ENCODE measurements at places on chromosomes 2 and 18.

GRCh38 chr2:20823917-20824316 lies 1.0 kb upstream of the LDAH start:
- DNase-seq, result no peak

DNA sequence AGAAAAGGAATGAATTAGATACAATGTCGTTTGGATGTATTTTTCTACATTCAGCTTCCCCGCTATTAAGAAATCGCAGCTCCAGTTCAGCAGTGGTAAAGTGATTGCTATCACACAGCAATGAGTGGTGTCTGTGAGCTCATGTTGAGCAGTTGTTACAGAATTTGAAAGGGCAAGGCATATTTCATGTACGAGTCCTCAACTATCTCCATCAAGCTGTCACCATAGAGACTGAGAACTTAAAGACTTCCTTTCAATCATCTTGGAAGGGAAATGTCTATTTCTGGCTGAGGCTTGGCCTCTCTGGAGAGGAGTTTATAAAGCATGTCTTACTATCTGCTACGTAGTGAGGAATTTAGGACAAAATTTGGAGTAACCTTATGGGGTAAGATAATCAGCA lies 24.4 kb upstream of the FAM117B start:
- no peak for DNase-seq

- no peak for DNase-seq
Observed at GRCh38 chr18:26470011-26470637, 78.2 kb downstream of the KCTD1 start.

- DNase-seq, result no peak
Observed at GRCh38 chr2:127586746-127587295, 51.3 kb downstream of the MYO7B start.

- no peak for DNase-seq
Observed at GRCh38 chr2:238284802-238285515, 3.5 kb downstream of the PER2 start.
